ENCODE measurements at places on chromosomes 1 and 21.

DNA sequence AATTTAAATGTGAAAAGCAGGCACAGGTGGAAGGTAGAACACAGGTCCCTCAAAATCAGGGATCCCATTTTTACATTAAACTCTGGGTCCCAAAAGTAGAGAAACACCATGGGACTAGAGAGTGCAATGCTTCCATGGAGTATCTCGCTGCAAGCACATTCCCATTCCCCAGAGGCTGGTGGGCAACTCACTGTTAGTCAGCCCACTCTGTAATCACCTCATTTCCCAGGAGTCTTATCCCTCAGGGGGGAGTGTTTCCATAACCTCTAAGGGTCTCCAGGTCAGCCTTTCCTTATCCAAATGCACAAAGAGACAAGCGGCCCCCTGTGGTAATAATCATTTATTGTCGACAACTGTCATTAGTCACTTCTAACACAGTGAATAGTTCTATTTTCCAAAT, 490.1 kb upstream of the LRRC7 start:
- no peak for DNase-seq

GRCh38 chr1:156001662-156002171, 19.0 kb downstream of the SSR2 start:
- DNase-seq, result no peak

DNA sequence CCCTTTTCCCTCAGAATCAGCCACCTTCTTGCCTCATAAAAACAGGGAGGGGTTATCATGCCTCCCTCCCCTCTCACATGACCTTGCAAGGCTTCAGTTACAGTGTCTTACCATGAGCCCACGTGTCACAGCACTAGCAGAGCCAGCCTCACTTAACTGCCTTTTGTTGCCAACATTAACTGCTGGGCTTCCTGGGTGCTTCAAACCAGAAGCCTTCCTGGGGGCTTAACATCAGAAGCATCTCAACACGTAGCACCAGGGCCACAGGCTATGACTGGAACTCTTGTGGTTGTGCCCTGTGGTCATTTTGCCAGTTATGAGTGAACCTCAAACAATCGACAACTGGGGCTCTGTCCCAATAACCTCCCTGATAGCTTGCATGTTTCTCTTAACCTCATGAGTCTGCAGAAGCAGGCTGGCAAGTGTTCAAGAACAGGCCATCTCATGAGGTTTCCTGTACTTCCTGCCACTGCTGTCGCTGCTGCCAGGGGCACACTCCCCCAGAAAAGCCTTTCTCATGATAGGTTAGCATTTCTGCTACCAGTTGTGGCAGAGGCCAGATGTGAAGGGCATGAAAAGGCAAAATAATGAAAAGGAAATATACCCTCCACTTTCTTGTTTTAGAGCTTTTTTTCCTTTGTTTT, 132.2 kb downstream of the GLUL start:
- peak; percentile 72 for DNase-seq

DNA sequence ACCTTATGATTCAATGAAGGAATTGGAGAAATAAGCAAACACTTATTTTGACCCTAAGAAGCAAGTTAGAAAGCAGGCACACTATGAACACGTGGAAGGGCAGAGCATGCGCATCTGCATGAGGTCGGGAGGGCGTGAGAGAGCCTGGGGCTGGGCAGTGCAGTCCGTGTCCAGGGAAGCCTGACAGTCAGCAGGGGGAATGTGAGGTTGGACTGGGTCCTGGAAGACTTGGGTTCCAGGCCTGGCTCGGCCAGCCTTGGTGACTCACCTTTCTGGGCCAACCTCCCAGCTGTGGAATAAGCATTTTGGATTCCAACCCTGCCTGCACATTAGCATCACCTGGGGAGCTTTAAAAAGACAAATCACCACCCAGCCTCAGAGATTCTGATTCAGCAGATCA, 26.6 kb upstream of the LMX1A start:
- DNase-seq, result no peak

DNA sequence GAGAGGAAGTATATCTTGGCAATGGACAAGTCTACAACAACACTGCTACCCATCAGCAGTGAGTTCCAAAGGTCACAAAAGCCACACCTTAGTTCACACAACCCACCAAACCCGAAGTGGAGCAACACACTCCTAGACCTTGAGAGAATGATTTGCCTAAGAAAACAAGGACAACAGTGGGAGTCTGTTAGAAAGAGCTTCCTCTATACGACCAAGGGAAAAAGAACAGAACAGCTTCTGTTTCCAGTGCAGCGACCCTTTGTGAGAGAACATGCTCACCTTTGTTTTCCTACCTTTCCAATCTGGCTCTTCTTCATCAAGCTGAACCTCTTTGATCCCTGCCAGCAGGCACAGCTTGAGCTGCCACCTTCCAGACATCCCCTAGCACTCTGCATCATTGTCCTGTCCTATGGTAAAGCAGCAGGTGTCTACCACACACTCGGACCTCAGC, 56.7 kb upstream of the PALMD start:
- DNase-seq, result no peak

DNA sequence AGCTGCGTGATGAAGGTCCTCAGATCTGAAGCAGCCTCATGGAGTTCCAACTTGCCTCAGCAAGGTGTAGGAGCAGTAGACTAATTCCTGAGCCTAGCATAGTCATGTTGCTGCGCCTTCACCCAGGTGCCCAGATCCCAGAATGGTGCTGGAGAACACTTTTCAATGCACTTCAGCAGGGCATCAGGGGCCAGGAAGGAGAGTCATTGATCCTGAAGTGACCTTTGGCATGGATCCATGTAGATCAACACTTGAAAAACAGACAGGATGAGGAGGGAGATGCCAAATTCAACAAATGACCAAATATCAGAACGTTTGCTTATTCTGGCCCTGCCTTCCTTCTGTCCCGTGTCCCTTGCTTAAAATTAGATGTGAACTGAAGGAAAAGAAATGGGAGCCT, 91.9 kb downstream of the LEPR start:
- DNase-seq, result no peak

DNA sequence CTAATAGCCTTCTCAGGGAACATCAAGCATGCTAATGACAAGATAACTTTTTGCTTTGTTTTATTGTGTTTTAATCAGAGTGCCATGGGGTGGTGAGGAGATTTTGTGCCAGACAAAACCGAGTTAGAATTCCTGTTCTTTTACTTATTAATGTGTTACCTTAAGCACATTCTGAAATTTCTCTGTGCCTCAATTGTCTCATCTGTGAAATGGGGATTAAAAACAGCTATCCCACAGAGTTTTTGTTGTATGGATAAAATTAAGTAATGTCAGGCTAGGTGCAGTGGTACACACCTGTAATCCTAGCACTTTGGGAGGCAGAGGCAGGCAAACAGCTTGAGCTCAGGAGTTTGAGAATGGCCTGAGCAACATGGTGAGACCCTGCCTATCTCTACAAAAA, 138.0 kb downstream of the PROX1 start:
- no peak for DNase-seq

GRCh38 chr21:38384238-38384560, 114.1 kb downstream of the ERG start:
- DNase-seq, result no peak

- DNase-seq, result peak; percentile 67
Measured at GRCh38 chr1:113940365-113941244, 11.5 kb downstream of the HIPK1 start.

- no peak for DNase-seq
Measured at GRCh38 chr1:117812869-117813511, 116.4 kb downstream of the GDAP2 start.

DNA sequence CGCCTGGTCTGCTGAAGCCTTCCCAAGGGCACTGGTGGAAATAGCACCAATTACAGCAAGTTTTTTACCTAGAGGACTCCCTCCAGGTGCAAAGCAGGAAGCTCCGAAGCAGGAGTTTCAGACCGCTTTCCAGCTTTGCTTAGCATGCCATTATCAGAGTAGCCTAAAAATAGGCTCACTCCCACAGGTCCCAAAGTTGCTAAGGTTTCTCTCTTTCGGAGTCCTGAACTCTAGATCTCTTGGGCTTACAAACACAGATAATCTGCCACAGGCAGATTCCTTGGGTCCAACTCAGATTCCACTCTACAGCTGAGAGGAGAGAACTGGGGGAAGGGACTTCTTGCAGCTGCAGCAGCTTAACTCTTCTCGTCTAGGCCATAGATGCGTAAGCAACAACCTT, 22.5 kb downstream of the ZMYND12 start:
- no peak for DNase-seq

DNA sequence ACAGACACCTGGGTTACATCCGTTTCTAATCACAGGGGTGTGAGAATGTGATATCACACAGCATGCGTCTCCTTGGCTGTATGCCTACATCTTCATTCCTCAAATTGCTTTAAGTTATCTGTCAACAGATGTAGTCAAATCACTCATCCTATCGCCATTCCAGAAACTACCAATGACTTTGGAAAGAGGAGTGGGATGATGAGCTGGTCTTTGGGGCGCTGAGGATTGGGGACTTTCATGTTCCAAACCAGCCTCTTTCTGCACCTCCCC, 104.8 kb downstream of the NAV1 start:
- no peak for DNase-seq

GRCh38 chr1:34320053-34320669, 143.5 kb downstream of the C1orf94 start:
- DNase-seq, result no peak

DNA sequence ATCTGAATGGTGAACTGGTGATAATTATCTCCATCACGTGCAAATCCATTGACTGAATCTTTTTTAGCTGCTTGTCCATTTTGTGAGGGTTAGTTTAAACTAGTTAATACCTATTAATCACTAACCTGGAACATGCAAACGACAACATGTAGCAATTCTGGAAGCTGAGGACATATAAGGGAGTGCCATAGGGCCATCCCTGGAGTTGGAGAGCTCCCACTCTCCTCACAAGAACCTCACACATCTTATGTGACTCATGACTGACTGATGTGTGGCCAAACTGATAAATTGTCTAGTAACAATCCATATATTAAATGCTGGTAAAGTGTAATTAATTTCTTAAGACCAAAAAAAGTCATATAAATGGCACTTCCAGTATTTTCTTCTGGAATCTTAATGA, 62.9 kb upstream of the HOOK1 start:
- no peak for DNase-seq

- no peak for DNase-seq
Measured at GRCh38 chr1:229280921-229281320, 10.0 kb downstream of the RAB4A start.

DNA sequence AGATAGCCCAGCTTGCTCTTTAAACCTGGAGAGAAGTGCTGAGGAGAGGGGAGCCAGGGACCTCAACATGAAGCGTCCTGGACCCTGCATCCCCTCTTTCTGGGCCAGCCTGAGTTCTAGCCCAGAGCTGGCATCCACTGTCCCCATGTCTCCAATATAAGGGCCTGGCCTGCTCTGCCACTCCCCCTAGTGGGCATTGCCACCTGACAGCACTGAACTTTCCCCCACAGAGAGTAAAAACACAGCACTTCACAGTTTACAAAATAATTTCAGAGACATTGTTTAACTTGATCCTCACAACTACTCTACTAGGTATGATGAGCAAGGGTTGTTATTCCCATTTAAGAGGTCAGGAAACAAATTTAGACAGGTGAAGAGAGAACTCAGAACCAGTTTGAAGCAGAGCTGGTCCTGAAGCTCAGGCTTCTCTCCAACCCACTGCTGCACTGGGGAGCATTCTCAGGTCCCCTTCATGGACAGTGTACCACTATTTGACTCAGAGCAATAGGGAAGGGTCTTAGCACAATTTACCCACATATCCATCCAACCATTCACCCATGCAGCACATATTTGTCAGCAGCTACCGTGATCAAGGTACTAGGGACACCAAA, 151.2 kb downstream of the DMRTA2 start:
- DNase-seq, result peak; percentile 13

All from CD4-positive, alpha-beta T cell treated with Interleukin-10 for 1 hour (primary cell).